ENCODE measurements at places on chromosomes 1 and 21.

GRCh38 chr21:46650476-46651098 lies 15.1 kb downstream of the PRMT2 start:
- no peak for DNase-seq

DNA sequence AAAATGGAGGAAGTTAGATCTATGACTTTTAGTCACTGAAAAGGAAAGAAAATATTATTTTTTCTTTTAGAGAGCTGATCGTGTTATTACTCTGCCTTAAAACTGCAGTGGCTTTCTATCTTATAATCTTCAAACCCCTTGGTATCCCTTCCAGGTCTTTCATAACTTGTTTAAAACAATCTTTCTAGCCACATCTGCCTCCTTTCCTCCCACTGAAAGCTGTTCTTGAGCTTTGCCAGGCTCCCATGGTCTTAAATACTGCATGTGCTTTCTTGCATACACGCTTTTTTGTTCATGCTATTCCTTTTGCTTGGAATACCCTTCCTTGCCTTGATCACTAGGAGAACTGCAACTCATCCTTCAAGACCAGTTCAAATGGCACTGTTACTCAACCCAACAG lies 65.9 kb upstream of the GADD45A start:
- no peak for DNase-seq

DNA sequence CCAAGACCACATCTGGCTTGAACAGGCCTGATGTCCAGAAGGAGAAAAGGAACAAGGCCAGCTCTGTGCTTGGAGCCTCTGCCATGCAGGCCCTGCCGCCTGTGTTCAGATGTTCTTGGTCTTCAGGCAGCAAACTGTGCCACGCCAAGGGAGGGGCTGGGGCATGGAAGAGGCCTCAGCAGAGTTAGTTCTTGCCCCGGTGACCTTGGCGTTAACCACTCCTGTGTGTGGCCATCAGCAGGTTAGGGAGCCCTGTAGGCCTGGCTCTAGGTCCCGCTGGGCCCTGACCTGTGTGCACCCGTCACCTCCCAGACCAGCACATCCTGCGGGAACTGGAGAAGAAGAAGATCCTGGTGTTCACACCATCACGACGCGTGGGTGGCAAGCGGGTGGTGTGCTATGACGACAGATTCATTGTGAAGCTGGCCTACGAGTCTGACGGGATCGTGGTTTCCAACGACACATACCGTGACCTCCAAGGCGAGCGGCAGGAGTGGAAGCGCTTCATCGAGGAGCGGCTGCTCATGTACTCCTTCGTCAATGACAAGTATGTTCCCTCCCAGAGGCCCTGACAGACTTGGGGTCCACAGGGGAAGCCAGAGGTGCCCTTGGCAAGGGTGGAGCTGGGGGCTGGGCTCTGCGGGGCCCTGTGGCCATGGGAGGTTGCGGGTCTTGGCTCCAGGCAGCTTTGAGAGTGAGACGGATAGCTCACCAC lies 7.1 kb downstream of the ZC3H12A start:
- peak; percentile 32 for DNase-seq

- no peak for DNase-seq
Observed at GRCh38 chr1:50591598-50591997, 168.4 kb upstream of the DMRTA2 start.

Measured in left lung (tissue), 14 donors.